ENCODE measurements at places on chromosomes 7 and 10.

GRCh38 chr10:122852261-122852660, 6.6 kb upstream of the CUZD1 start:
- DNase-seq, result no peak

DNA sequence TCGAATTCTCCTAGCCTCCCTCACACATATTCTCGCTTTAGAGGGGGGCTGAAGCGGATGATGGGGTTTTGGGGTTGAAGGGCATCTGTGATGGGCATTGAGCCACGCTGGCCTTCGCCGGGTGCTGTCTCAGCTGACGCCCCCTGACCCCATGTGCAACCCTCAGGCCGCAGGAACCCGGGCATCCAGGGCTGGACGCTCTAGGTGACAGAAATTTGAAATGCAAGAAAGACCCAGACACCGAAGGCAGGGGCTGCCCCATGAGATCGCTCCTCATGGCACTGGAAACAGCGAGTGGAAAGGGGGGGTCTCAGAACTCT, 664 bp upstream of the C10orf88 start:
- DNase-seq, result no peak

DNA sequence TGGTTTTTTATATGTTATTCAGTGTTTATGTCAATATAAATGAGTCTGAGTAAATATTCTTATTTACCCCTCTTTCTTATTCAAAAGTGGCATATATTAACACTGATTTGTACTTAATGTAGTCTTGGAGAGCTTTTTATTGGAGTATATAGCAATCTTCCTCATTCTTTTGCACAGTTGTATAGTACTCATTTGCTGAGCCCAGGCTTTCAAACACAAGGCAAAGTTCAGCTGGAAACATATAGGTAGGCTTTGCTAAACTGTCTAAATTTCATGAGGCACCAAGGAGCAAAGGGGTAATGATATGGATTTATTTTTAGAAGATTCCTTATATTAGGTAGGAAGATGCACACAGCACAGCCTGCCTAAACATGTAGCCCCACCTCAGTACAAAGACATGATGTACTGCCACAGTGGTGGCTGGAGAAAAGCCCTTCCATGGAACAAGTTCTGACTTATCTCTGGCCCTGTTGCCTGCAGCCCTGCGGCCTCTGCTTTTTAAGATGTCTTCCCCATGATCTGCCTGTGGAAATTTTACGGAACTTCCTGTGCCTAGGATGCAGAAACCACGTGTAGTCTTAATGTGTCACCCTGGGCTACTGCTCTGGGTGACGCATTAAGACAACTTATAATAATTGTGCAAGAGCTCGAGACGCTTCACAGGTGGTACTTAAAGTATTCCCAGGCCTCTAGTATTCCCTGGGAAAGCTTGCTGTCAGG, 9.6 kb upstream of the PDCD4 start:
- DNase-seq, result no peak

DNA sequence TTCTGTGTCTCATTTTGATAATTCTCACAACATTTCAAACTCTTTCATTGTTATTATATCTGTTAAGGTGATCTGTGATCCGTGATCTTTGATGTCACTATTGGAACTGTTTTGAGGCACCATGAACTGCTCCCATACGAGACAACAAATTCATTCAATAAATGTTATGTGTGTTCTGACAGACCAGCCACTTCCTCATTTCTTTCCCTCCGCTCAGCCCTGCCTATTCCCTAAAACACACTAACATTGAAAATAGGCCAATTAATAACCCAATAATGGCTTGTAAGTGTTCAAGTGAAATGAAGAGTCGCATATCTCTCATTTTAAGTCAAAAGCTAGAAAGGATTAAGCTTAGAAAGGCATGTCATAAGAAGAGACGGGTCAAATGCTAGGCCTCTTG, 45.2 kb downstream of the RNF133 start:
- DNase-seq, result no peak

- no peak for DNase-seq
Measured at GRCh38 chr10:71455035-71455434, 58.3 kb downstream of the CDH23 start.

DNA sequence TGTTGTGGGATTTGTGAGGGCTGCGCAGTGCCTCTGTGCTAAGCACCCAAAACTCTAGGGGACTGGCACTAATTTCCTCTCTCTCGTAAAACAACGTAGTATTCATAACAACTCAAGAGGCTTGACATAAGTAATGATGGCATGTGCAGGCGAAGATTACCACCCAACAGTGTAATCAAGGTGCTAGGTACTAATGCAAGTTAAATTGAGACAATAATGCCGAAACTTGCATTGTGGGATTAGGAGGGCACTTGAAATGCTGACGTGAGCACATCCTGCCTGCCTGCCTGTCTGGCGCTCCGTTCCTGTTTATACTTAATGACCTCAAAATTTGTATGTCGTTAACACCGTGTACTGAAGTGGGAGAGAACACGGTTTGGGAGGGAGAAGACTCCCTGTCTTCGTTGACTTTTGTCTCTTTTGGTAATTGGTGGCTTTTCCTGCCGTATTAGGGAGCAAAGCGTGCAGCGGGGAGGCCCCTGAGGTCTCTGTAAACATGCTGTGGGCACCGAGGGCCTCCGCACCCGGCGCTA, 139.0 kb downstream of the MGMT start:
- DNase-seq, result no peak

- DNase-seq, result no peak
Measured at GRCh38 chr7:25075459-25075858, 49.6 kb downstream of the CYCS start.

GRCh38 chr10:126634911-126635310, 35.6 kb downstream of the C10orf90 start:
- no peak for DNase-seq

GRCh38 chr10:110387983-110388686, 83.4 kb upstream of the SMNDC1 start:
- DNase-seq, result no peak

DNA sequence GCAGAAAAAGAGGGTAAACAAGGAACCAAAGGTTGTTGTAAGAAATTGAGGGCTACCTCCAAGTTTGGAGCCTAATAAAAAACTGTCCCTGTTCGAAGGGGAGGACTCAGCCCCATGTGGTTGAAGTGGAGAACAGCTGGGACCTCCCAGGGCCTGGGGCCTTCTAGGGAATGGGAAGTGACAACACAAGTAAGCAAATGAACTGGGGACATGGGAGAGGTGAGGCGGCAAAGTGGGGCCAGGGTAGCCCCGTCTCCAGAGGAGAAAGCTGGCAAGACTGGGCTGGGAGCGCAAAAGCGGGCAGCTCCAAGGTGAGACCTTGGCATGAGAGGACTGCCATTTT, 198.1 kb downstream of the ZNF438 start:
- no peak for DNase-seq

- DNase-seq, result peak; percentile 45
Measured at GRCh38 chr10:909831-910230, 21.7 kb downstream of the LARP4B start.

DNA sequence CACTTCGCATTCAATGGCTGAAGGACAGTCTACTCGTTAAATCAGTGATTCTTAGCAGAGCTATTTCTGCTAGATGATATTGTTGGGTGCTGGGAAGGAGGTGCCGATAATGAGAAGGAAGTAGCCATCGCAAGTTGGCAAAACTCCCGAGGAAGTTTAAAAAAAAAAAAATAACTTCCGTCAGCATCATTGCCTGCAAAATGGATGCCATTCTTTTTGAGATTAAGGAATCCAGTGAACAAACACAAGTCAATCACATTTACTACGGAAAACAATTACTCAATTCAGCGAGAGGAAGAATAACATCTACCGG, 74.4 kb upstream of the SFMBT2 start:
- no peak for DNase-seq

DNA sequence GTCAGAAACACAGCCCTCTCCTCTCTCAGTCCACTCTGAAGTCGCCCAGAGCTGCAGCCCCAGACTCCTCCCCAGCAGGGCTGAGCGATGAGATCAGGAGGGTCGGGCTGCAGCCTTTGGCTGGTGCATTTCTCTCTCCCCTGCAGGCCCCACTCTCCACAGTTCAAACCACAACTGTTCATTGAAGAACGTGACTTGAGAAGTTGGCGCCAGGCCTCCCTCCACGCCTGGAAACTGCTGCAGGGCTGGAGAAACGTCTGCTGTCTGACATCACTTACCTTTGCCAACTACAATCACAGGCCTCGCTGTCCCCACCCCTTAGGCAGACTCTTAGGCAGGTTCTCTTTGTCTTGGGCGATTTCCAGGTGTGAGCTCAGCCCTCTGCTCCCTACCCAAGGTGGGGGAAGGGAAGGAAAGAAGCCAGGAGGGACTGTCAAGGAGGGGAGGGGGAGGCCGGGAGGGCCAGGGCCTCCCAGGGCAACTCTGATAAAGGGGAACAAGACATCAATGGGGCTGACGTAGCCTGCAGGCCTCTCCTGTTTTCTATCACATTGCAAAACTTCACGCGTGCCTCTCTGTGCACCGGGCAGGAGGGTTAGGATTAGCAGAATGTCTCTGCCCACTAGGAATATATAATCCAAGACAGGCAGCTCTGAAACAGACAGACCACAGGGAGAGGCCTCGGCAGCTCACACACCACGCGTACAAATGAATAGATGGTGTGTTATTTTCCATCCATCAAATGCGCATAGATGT, 32.7 kb downstream of the CALML5 start:
- DNase-seq, result peak; percentile 72

GRCh38 chr10:43202657-43203447, 64.0 kb downstream of the RASGEF1A start:
- peak; percentile 90 for DNase-seq

- DNase-seq, result peak; percentile 94
Measured at GRCh38 chr10:97713339-97713825, at the start of gene MARVELD1. Gene MARVELD1, plus strand, starts transcription at chr10:97713730. Its CDS starts 147 bp downstream, at chr10:97713877.

- no peak for DNase-seq
Measured at GRCh38 chr10:88386204-88386788, 196.8 kb downstream of the RNLS start.

DNA sequence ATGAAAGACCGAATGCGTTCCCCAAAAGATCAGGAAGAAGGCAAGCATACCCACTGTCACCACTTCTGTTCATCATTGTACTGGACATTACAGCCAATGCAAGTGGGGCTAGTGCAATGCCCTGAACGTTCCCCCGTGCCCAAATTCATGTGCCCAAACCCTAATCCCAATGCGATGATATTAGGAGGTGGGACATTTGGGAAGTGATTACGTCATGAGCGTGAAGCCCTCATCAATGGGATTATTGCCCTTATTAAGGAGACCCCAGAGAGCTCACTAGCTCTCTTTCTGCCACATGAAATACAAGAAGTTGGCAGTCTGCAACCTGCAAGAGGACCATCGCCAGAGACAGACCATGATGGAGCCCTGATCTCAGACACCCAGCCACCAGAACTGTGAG, 511.4 kb upstream of the TPK1 start:
- DNase-seq, result no peak

DNA sequence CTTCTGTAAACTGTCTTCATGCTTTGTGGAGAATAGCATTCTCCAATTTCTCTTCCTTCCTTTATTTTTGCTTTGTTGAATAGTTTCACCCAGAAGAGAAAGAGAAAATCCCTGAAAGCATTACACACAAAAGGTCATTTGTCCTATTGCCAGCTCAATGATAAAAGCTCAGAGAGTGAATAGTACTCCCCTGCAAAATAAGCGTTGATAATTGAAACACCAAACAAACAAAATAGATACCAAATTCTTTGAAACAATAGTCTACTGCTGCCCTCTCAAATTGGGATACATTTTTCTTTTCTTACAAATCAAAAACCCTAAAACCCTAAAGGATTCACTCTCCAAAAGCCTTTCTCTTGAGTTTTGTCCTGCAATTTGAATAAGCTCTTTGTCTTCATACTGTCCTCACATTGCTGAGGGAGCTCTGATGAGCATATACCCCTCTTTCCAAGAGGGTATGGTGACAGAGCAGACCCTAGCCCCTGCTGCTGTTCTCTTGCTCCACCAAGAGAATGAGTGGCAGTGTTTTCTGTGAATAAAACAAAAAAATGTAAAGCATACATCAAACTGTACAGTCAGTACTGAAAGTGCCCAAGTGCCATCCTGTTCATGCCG, 134.4 kb downstream of the CSTF2T start:
- no peak for DNase-seq

- no peak for DNase-seq
Measured at GRCh38 chr7:120714945-120715344, 143.0 kb downstream of the TSPAN12 start.

GRCh38 chr7:91127959-91128358, 136.3 kb upstream of the FZD1 start:
- no peak for DNase-seq

DNA sequence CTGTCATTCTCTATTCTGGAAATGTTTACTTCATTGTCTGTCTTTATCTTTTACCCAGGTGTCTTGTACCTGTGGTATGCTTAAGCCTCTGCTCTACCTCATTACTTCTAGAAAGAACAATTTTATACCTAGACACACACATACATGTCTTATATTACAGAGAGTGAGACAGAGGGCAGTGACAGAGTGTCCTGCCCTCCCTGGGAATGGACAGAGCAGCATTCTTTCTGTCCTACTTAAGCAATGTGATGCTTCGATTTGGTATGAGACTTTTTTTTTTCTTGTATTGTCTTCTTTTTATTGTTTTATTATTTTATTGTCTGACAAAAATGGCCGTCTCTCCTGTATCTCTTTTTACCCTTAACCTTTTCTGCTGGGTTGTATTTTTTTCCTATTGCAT, 286.1 kb downstream of the EXOC4 start:
- no peak for DNase-seq

DNA sequence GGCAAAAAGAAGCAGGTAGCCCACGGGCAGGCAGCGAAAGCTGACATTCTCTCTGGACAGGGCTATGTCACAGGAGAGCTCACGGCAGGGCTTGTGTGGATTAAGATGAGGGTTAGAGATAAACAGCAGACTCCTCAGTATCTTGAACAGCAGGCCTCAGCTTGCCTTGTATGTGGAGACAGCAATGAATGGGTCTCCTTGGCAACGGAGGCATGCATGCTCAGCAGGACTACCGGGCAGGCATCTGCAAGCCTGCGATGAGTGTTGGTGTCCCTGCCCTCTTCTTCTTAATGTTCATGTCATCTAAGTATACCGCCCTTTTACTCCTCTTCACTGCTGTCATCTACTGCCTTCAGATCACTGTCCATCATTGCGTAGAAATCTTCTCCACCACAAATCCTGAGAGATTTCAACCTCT, 81.9 kb upstream of the C1GALT1 start:
- peak; percentile 32 for DNase-seq

DNA sequence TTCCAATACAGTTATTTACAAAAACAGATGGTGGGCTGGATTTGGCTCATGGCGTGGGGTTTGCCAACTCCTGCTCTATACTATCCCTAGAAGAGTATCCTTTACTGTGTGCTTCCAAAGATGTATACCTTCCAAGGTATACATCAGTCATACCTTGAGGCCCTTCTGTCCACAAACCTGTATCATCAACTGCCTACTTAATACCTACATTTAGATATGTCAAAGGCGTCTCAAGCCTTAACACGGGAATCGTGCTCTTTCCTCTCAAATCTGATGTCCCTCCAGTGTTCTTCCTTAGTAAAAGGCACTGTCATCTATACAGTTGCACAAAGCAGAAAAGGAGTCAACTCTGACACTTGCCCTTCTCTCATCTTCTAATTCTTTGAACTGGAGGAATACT, 36.9 kb downstream of the NAMPT start:
- DNase-seq, result no peak

- DNase-seq, result no peak
Measured at GRCh38 chr7:69953136-69954067, 355.1 kb downstream of the AUTS2 start.

GRCh38 chr7:51251290-51251689, 65.3 kb downstream of the COBL start:
- DNase-seq, result no peak

Data from iPS-NIHi11 (cell line).